ENCODE measurements at places on chromosomes 16 and 17.

GRCh38 chr17:57255182-57255775 is 1.0 kb upstream of the MSI2 start:
- DNase-seq = no peak

DNA sequence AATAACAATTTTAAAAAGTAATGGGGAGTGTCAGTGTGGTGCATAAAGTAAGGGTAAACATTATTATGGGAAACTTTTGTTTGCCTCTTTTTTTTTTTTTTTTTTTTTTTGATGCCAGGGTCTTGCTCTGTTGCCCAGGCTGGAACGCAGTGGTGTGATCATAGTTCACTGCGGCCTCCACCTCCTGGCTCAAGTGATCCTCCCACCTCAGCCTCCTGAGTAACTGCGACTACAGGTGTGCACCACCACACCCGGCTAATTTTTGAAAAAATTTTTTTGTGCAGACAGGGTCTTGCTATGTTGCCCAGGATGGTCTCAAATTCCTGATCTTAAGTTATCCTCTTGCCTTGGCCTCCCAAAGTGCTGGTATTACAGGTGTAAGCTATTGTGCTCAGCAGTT is 10.7 kb downstream of the TAOK1 start:
- DNase-seq = no peak

DNA sequence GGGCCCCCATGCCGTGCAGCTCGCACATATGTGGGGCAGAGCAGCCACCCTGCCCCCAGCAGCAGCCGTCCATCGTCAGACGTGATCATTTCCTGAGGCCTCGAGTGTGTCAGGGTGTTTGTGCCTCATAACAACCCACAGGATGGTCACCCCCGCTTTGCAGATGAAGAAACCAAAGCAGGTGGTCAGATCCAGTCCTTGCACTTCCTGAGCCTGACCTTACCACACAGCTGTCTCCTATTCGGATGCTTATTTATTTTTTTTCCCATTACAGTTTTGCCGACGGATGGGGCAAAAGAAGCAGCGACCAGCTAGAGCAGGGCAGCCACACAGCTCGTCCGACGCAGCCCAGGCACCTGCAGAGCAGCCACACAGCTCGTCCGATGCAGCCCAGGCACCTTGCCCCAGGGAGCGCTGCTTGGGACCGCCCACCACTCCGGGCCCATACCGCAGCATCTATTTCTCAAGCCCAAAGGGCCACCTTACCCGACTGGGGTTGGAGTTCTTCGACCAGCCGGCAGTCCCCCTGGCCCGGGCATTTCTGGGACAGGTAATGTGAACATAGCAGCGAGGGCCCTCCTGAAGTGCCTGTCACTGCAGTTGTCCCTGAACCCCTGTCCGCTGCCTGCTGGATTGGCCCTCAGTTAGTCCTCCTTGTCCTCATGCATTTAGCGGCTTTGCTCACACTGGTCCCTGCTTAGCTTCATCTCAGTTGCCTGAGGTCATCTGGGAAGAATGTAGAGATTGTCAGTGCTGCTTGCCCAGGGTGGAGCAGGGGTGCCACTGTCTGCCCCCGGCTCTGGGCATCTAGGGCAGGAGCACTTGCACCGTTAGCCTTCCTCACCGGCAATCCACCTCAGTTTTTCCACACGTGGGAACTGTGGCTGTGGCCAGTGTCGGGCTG is 1.4 kb downstream of the MPG start:
- no peak for DNase-seq

DNA sequence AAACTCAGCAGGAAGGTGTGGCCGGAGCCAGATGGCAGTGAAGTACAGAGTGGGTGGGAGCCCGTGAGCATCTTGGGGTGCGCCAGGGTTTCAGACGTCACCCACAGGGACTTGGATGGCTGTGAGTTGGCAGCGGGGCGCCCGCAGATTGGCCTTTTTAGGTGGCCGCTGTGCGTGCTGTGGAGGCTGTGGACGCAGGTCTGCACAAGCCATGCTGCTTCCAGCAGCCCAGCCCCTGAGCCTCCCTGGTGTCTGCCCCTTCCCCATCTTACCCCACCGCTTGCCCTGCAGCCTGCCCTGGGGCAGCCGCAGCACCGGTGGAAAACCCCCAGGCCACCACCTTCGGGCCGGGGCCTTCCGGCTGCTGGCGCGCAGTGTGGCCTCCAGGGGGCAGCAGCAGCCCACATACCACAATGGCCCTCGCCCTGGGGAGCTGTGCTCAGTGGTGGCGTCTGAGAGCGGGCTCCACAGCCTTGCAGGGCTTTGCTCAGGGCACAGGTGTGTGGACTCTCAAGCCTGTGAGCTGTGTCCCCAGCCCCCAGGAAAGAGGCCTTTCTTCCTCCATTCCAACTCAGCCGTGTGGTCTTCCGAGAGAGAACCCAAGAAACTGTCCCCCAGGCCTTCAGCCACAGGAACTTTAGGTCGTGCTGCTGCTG is 11.8 kb downstream of the ENDOV start:
- peak; percentile 56 for DNase-seq

DNA sequence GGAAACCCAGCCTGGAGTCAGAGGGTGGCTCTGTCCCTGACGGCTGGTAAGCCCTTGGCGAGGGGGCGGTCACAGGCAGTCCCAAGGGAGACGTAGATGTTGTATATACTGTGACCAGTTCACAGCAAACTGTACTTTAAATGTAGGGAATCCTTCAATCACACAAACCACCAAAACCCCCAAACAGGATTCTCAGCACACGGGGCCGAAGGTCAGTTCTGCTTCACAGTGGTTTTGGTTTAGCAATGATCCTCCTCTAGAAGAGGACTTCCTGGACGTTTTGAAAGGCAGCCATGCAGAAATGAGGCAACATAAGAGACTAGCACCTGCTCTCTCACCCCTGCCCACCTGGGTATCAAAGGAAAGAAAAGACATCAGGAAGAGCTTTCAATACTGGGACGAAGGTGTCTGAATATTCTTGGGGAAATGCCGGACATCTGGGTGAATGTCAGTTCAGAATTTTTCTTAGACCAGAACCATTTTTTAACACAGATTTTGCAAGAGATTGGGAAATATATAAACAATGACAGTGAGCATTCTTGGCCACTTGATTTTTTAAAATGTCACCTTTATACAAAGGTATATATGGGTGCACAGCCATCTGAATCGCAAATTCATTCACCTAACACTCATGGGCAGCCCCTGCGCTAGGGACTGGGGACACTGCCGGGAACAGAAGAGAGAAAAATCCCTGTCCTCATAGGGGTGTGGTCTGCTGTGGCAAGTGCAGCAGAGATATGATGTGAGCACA is 74.2 kb downstream of the CRISPLD2 start:
- no peak for DNase-seq

- no peak for DNase-seq
Observed at GRCh38 chr17:72470121-72470705, 349.4 kb downstream of the SOX9 start.
